Left colon (tissue), 2 donors: ENCODE measurements at places on chromosomes 2 and 18. TPM values are rescaled to one million over a fixed set of nuclear protein-coding genes. Genes with fewer than 3 reads are reported as not detected.

DNA sequence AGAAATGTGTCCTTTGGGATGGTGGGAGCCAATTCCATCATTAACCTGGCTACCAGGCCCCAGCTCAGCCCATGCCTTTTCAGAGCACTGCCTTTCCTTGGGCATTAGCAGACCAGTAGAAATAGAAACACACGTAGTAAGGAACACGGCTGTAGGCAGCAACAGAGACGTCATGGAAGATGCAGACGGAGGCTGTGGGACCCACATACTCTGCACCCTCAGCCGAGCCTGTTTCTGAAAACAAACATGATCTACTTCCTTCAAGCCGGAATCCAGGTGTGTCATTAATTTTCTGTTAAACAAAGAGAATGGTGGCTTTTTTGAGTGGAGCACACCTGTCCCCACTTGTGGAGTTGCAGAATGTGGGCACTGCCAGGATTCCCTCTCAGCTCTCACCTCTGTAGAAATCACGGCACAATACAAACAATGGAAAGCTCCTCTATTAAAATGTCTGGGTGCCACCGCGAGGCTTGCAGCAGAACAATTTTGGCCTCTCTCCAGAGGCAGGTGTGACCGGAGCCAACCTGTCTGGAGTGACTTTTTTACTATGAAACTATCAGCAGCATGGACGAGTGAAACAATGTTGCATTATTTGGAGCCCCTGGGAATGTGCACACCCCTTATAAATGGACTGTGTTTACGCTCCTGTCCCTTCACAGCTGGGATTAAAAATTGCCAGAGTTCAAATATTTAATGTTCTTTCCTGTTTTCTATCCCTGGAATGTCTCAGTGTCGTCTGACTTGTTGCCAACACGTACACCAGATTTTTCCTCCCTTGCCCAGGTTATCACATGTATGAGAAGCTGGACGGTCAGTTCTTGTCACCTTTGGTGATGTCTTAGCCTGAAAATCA, 31.7 kb downstream of the SPP2 start:
- DNase-seq, result peak; percentile 45

- DNase-seq, result no peak
Measured at GRCh38 chr2:207088276-207088675, 77.5 kb downstream of the KLF7 start.

DNA sequence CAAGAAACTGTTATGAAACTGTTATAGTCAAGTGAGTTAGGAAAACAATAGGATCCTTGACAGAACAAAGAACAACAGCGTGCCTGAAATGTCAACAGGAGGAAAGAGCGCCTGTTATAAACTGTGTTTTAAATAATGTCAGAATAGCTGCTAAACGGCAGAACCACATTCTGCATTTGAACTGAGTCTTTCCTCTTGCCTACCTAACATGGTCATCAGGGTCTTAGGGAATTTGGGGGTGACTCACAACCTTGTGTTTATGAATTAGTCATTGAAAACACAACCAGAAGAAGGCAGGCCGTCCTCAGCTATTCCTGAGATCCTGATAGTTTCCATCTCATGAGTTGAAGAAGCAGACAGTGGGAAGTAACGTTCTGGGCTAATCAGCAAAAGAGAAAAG, 222.0 kb upstream of the FN1 start:
- DNase-seq, result no peak

DNA sequence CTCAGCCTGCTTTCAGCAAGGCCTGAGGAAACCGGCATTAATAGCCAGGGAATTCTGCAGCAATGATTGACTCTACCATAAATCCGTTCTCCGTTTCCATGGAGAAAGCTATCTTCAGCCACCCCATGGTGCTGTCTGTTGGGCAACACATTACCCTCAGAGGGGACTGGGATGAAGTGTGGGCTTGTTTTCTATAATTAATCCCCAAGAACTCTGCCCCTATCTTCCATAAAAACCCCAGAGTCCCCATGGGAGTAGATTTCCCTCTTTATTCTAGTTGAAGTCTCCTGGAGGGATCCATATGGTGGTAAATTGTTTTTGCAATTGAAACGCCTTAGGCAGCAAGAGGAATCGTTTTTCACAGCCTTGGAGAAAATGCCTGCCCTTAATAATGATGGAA, 9.2 kb downstream of the G6PC2 start:
- no peak for DNase-seq

GRCh38 chr2:70688427-70688826, 79.6 kb downstream of the ADD2 start:
- no peak for DNase-seq

DNA sequence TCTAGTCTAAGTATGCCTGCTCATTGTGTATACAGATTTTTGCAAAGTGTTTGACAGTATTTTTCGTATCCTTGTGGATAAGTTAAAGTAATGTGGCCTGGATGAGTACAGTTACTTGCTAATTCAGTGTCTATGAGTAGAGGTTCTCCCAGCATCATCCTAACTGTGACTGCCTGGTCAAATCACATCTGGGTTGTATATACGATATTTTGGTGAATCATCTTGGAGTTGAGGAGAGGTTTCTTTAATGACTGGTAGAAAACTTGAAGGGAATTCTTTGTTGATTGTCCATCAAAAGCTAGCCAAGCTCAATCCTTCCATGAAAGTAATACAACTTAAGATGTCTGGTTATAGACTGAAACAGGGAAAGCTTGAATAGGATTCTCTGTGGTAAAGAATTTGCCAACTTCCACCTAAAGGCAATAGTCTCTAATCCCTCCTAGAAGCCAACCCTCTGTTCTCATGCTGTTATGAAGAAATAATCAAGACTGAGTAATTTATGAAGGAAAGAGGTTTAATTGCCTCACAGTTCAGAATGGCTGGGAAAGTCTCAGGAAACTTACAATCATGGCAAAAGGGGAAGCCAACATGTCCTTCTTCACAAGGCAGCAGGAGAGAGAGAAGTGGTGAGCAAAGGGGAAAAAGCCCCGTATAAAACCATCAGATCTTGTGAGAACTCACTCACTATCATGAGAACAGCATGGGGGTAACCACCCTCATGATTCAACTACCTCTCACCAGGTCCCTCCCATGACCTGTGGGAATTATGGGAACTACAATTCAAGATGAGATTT, 19.4 kb upstream of the RALBP1 start:
- no peak for DNase-seq

IL36A gene
- not detected for total RNA-seq
